Activated CD4-positive, CD25-positive, alpha-beta regulatory T cell treated with anti-CD3 and anti-CD28 coated beads, Interleukin-2, amount 50 U/mL, for 16 hours (primary cell): ENCODE measurements at places on chromosomes 12 and 14.

GRCh38 chr14:24315807-24316596 lies 4.7 kb downstream of the LTB4R start:
- no peak for DNase-seq

GRCh38 chr12:116884871-116885270 lies 3.6 kb upstream of the HRK start:
- no peak for DNase-seq

- DNase-seq: peak; percentile 90
These were observed 717 bp downstream of the UBC start for GRCh38 chr12:124913474-124914391.

GRCh38 chr12:50074936-50075807 lies 10.0 kb upstream of the SMARCD1 start:
- peak; percentile 70 for DNase-seq

DNA sequence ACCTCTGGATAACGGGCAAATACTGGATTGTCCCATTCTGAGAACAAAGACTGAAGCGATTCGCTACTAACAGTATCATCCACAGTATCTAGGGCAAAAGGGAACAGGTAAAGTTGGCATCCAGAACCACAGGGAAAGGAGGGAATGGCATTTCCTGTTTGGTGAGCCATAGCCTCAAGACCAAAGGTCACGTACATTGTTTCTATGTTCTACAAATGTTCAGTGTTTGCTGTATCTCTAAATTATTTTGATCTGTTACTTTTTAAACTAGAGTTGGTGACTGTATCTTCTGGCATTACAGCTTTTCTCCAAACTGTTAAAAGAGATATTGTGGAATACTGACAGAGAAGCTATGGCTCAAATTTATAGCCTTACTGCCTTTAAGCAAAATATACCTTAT lies 9.7 kb downstream of the MLH3 start:
- DNase-seq: no peak

GRCh38 chr12:97323154-97323553 lies 139.4 kb upstream of the RMST start:
- DNase-seq: no peak

DNA sequence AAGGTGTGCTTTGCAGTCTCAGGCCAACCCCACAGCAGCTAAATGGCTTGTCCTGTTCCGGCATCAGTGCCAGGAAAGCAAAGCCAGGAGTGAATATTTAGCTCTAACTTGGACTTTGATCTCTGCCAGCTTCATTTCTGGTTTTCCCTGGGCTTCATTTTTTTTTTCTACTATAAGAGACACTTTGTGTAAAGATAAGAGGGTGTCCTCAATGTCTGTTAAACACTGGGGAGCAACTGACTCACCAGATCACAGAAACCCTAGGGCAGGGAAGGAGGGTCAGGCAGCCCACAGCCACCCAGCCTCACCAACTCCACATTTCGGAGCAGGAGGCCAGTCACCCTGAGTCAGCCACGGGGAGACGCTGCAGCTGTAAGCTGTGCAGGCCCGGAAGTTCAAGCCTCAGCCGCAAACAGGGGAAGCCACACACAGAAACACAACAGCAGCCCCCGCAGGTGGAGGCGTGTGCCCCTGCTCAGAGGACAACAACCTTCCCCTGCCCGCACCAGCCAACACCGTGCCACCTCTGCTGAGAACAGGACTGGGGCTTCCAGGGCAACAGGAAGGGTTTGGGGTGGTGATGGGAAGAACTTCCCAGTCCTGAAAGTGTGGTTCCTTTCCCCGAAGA lies 6.3 kb downstream of the TNFRSF1A start:
- peak; percentile 66 for DNase-seq

GRCh38 chr12:52312086-52312485 lies 9.1 kb downstream of the KRT83 start:
- DNase-seq: no peak

DNA sequence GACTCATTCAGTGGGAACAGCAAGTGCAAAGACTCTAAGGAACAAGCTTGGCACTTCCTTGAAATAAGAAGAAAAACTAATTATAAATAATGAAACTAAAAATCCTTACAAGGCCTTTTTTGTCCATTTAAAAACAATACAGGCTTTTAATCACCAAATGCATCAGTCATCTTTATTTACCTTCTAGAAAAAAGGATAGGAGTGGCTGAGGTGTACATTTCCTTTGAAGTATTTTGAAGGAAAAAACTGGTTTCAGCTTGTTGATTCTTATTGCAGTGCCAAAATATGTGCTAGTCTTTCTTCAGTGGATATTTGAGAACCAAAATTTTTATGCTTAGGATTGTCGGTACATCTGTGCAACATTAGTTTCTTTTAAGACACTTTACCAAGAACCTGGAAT lies 29.8 kb downstream of the MED21 start:
- DNase-seq: no peak

DNA sequence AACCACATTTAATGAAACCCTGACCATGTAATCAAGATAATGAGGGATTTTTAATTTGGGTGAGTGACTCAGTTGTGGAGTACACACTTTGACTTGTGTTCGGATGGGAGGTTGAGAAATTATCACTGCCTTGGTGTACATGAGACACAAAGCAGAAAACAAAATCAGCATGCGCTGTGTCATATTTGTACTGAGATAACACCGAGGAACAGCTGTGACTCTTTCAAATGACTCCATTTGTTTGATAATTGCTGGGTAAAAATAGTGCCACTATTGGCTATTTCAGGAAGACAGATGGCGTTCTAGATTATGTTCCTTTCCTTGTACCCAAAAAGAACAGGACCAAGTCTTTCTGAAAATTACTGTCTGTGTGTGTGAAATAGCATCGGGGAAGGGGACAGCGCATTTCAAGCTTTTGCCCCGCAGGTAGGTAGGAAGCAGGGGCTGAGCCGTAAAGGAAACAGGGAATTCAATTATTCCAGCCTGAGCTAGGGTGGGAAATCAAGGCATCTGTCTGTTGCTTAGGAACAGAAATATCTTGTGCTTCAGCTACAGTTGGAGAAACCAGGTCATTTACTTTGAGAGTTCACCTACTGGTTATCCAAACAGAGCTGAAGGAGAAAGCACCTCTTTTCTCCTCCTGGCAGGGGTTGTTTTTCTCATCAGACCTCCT lies 114.3 kb downstream of the SNAPC1 start:
- DNase-seq: no peak

GRCh38 chr12:130873825-130874224 lies 2.0 kb downstream of the RAN start:
- no peak for DNase-seq

- DNase-seq: no peak
These were observed 2.5 kb downstream of the HSPB8 start for GRCh38 chr12:119181202-119181601.

DNA sequence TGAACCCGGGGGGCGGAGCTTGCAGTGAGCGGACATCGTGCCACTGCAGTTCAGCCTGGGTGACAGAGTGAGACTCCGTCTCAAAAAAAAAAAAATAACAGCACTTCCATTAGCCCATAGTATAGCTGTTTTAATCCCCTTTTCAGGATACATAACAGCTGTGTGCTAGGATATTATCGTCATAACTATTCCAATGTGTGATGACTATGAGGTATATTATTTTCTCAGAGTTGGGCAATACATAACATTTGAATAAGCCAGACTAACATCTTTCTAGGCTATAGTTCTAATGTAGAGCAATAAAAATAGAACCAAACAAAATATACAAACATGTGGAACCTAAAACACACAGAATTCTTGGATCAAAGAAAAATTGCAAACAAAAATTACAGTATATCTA lies 57.1 kb downstream of the MARK3 start:
- DNase-seq: no peak

DNA sequence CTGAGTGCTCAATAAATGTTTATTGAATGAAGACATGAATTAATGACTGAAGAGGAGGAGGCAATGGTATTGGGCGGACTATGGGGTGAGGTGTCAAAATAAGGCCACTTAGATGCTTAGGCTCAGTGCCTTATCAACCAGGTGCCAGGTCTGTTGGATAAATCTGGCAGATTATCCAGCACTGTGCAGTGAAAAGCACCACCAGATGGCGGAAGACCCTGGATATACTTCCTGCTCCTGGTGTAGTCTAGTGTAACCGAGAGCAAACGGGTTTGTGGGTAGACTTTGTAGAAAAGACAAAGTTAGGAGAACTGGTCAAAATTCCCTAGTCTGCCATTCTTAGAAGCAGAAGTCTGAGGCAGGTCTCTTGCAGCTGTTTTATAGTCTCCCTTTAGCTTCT lies 306.3 kb downstream of the ATP23 start:
- no peak for DNase-seq

DNA sequence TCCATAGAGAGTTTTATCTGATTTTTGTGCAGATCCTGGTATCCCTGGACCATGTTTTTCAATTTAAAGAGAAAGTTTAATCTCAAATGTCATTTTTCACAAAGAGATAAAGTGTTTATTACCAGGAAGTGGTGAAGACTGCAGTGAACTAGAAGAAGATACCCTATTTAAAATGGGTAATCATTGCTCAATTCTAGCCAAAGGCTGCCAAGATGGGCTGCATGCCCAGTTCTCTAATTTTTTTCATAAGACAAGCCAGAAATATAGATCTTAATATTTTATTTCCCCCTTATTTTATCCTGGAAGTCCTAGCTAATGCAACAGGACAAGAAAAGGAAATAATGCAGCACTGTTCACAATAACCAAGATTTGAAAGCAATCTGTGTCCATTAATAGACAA lies 343.5 kb downstream of the PCNX1 start:
- DNase-seq: no peak

GRCh38 chr12:127723251-127723650 lies 543.7 kb upstream of the TMEM132C start:
- DNase-seq: no peak

- no peak for DNase-seq
These were observed 49.8 kb upstream of the RAP1B start for GRCh38 chr12:68560851-68561422.

DNA sequence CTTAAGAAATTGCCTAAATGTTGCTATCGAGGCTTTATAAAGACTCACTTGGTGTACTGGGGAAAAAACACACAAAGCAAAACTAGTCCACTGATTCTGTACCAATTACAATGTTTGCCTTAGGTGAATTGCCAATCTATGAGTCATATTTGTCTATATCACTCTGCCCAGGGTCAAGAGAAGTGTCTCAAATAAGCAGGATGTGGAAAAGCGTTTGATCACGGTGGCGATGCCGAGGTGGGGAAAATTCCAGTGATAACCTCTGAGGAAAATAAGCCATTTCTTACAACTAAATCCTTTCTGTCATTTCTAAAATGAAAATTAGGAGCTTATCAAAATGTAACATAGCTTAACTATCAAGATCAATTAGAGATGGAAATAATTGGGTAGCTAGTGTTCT lies 148.6 kb upstream of the DIO3 start:
- DNase-seq: no peak

DNA sequence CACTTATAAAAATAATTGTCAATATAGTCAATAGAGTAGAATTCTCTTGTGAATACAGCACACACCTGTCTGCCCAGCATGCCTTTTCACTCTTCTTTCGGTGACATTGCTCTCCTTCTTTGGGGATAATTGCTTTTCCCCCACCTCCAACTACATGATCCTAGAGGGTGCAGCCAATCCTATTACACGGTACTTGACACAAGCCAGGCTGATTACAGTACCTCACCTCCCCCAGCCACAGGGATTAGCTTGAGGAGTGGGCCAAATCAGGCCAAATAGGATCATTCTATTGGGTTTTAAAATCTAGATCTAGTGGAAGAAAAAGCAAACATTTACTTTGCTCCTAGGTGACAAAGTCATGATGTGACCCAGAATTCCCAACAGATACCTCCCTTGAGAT lies 16.8 kb upstream of the NFYB start:
- DNase-seq: no peak

DNA sequence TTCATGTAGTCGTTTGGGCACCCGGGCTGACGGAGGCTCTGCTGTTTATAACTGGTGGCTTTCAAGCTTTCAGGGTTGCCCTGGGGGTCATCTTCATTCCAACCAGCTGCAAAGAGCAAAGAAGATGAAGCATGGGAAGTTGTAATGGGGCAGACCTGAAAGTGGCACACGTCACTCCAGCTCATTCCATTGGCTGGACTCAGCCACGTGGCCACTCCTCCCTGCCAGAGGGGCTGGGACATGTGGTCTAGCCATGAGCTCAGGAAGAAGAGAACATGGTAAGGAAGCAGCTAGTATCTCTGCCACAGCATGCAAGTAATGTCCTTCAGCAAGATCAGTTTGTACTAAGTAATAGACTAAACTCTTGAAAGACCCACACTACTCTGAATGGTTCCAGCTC lies 51.7 kb upstream of the FERMT2 start:
- no peak for DNase-seq

- no peak for DNase-seq
These were observed 380.4 kb upstream of the DDHD1 start for GRCh38 chr14:53533384-53533970.

DNA sequence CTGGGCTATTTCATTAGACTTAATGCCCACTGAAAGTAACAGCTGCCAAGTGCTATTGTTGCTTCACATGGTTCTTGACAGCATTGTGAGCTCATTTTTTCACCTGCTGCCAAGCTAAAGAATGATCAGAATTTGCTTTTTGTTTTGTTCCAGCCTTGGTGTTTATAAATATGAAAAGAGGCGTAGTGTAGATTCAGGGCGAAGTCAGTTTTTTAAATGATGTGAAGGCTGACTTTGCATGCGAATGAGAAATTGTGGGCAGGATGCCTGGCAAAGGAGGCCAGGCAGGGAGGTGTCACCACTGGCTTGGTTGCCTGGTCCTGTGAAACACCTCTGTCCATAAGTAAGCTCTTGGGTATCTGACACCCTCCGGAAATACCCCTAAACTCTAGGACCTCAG lies 93.3 kb upstream of the NAP1L1 start:
- no peak for DNase-seq

DNA sequence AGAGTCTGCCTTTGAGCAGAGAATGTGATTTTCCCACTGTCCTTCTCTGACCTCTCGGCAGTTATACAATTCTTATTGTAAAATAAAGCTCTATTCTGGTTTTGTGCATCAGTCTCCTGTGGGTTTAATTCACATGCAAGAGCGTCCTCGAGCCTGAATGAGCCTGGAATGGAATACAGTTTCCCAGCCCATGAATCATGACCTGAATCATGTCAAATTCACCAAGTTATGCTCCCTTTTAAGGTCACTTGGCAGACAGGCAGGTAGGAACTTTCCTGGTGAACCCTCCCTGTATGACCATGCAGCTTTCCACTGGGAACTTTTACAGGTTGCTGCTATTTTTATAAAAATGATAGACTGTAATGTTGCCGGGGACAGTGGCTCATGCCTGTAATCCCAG lies 41.7 kb downstream of the BICD1 start:
- no peak for DNase-seq
